Cortex of kidney (tissue), 1 donor: ENCODE measurements at places on chromosomes 7 and 10.

DNA sequence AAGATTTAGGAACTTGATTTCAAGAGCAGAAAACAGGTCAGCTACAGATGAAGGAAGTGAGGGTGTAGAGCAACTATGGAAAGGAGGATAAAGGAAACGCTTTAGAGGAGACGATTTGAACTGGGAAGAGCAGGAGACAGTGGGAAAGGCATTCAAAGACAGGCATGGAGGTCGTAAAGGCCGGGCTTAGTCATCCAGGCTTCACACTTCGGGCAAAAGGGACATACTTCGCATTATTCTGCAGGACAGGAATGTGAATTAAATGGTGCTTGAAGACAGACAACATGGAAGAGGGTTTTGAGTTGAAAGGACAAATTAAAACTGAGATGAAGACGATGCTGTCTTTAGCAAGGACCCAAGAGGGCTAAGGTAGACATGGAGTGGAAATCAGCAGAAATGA, 8.1 kb downstream of the FAM171A1 start:
- no peak for DNase-seq

GRCh38 chr10:92207061-92207460, 83.8 kb downstream of the CPEB3 start:
- no peak for DNase-seq

DNA sequence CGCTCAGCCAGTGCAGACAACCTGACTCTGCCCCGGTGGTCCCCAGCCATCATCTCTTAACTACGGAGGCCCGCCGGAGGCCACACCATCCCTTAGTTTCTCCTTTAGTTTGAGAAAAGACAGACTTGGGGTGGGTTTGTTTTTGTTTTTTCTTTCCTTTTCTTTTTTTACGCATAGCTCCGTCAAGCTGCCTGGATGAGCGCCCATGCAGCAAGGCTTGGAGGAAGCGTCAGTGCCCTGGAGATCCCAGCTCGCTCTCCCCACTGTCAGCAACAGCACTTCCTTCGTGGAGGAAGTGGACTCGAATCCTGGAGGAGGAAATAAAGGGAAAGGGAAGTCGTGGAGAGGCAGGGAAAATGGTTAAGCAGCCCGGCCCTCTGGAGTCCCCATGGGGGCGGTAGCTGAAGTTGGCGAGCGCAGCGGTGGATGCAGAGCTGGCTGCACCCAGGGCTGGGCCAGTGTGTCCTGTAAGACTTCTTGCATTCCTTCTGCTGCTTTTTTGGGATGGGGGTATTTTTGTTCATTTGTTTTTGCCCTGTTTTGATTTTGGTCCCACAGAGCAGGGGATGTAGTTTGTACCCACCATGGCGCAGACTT, 35.9 kb upstream of the GJD4 start:
- no peak for DNase-seq

- DNase-seq = no peak
Observed at GRCh38 chr7:114652041-114652440, 237.4 kb downstream of the FOXP2 start.

DNA sequence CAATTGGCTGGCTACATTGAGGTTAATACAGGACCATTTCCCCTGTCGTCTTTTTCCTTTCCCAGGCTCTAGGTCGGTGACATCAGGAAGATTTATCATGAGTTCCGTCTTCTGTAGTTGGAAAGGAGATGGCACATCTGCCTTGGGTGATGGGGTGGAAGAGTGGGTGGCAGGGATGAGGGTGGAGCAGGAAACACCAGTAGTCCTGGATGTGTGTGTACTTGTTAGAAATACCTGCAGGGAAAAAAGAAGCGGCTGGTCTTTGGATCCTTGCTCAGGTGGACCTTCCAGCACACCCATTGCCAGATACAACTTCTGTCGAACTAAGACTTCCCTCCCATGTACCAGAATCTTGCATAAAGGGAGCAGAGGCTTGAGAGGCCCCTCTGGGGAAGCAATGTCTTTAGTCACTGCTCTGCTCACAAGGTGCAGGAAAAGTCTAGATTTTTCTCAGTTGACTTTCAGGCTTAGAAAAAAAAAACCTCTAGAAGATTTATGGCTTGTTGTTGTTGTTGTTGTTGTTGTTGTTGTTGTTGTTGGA, 516.8 kb upstream of the GALNT17 start:
- no peak for DNase-seq
